Adrenal gland (tissue), 19 donors: ENCODE measurements at places on chromosomes 12 and 14.

- no peak for DNase-seq
Measured at GRCh38 chr12:121391619-121392324, 8.1 kb upstream of the RNF34 start.

DNA sequence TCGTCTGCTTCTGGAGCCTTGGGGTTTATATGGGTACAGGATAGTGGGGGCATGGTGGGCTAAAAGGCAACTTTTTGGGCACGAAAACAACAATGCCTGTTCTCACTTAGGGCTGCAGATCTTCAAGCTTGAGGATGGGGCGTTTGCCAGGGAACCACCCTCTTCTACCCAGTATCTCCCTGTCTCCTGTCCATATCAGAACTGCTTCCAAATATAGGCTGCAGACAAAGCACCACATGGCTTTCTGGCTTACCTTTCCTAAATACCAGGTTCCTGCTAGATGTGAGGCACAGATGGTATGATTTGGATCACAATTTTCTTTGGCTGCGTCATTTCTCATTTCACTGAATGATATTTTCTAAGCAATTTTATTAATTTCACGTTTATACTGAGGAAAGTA is 70.4 kb downstream of the CMAS start:
- no peak for DNase-seq

DNA sequence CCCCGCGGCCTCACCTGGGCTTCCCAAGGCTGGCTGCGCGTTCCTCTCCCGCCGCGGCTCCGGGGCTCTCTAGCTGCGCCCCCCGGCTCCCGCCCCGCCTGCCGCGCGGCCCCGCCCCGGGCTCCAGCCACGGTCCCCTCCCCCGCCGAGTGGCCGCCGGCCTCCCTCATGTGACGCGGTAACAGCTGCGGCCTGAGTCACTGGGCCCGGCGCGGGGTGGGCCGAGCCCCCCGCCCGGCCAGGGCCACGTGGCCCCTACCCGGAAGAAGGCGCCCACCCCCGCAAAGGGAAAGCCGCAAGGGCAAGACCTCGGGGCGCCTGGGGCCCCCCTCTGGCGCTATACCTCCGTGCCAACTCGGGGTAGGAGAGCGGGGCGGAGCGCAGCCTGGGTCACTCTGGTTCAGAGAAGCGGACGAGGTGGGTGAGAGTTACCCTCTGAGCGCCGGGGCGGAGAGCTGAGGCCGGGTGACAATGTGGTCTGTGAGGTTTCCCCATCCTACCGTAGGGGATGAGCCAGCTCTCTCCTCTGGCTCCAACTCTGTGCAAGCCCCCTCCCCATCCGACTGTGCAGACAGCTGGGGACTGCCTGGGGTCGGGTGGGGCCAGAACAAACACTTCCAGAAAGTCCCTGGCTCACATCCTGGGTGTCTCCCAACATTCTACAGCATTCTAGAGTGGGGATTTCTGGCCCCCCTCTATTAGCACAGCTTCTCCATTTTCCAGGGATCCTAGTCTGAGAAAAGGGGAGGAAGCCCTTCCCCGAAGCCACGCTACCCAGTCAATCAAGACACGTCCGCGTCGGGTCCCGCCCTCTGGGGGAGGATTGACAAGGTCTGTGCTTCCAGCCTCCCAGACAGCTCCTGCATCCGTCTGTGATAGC is at the start of gene CD63:
TSS of gene CD63 (minus strand) at position 71 of the 880 bp plus-strand sequence. CDS start 668 bp downstream, outside the sequence.
- peak; percentile 95 for DNase-seq

GRCh38 chr12:97542666-97543280 is 80.2 kb downstream of the RMST start:
- DNase-seq = no peak
